Breast epithelium (tissue), 4 donors: ENCODE measurements at places on chromosomes 7 and 10. TPM values are rescaled to one million over a fixed set of nuclear protein-coding genes. Genes with fewer than 3 reads are reported as not detected.

GRCh38 chr7:106070201-106070551, 41.9 kb downstream of the SYPL1 start:
- H3K36me3 ChIP-seq, result no peaks in the 10 kb centered on the region
- no peak overlapping the region for H3K4me3 ChIP-seq
- DNase-seq, result peak; percentile 83
- H3K4me1 ChIP-seq, result no peaks in the 10 kb centered on the region

DNA sequence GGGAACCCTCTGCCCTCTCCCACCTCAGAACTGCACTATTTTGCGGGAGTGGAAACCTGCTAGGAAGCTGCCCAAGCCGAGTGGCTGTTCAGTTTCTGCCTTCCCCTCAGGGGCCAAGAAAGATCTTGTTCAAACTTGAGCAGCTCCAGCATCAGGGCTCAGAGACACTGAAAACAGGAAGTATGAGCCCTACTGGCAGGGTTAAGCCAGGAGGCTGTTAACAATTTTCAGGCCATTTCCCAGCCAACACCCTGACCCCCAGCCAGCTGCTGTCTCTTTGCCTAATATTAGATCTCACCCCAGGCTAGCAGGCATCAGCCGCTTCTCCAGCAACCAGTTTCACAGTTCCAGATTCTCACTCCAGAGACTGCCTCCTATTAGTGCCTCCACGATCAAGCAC, 9.2 kb downstream of the PLAU start:
- peak overlapping the region; percentile 74 for H3K27ac ChIP-seq
- no peaks in the 10 kb centered on the region for H3K27me3 ChIP-seq
- H3K36me3 ChIP-seq, result no peaks in the 10 kb centered on the region
- peak; percentile 78 for DNase-seq
- peak overlapping the region; percentile 7 for H3K4me3 ChIP-seq

DNA sequence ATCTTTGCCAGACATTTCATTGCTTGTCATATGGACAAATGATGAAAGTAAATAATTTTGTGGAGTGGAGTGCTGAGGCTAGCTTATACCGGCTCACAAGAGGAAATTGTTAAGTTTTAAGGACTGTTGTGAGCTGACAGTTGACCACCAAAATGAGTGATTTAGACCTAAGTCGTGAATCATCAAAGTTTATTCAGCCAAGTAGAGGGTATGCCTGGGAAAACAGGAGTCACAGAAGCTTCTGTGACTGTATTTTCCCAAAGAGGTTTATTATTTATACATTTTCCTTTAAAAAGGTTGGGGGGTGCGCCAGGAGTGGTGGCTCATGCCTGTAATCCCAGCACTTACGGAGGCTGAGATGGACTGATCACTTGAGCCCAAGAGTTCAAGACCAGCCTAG, 21.8 kb downstream of the MRPS24 start:
- H3K27ac ChIP-seq, result no peak overlapping the region
- H3K36me3 ChIP-seq, result no peaks in the 10 kb centered on the region
- no peaks in the 10 kb centered on the region for H3K4me1 ChIP-seq

DNA sequence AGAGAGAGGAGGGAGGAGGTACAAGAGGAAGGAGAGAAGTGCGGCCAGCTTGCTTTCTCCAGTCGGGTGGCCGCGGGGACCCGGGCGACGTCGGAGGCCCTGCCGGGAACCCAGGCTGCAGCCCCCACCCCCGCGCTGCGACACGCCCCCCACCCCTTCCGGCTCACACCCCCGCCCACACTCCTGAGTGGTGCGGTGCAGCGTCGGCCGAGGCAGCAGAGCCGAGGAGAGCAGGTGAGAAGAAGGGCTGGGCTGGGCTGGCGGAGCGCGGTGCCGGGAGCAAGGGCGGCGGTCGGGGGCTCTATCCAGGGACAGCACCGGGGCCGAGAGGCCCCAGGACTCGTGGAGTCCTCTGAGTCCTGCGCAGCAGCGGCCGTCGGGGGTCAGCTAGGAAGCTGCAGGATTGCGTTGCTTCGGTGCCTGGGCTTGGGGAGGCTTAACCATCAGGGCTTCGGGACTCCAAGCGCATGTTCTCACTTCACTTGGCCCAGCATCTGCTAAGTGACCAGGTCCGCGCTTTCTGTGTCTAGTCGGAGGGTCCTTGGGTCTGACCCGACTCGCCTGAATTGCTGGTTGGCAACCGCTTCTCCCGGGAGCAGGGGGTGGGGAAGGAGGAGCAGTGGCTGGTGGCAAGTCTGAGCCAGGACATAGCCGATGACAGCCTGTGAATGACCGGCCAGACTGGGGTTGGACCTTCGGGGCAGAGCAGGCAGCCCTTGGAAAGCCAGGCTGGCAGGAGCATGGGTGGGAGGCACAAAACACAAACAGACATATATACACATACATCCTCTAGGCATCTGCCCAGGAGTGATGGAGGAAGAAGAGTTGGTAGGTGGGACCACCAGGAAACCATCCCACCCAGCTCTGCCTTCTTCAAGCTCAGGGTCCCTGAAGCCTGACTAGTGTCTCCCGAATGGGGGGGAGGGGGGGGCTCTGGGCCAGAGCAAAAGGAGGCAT, 683 bp downstream of the CHAT start:
- H3K27me3 ChIP-seq, result peaks cover 2% of the 10 kb centered on the region
- H3K4me1 ChIP-seq, result peaks cover 2% of the 10 kb centered on the region
- H3K36me3 ChIP-seq, result no peaks in the 10 kb centered on the region
- H3K27ac ChIP-seq, result no peak overlapping the region
- no peak for DNase-seq

Gene FAM204A
- total RNA-seq, result 71.4 TPM

Gene TDRD1
- 0.33 TPM for total RNA-seq

Gene HECW1
- 0.48 TPM for total RNA-seq

DNA sequence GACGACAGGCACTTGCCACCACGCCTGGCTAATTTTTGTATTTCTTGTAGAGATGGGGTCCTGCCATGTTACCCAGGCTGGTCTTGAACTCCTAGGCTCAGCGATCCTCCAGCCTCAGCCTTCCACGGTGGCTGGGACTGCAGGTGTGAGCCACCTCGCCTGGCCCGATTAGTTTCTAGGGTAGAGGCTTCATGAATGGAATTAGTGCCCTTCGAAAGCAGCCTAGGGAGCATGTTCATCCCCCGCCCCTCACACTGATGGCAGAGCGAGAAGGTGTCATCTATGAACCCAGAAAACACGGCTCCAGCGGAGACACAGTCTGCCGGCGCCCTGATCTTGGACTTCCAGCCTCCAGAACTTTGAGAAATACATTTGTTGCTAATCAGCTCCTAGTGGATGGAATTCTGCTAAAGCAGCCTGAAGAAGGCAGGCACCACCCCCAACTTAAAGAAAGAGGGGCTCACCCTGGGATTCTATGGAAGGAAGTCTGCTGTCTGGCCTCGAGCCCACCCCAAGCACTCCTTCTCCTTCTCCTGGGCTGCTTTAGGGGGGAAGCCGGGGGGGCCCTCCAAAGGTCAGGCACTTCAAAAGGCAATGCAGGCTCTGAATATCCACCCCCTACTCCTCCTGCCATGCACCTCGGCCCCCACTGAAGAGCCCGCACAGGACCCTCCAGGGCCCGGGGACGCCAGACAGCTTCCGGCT, 10.1 kb downstream of the PDGFA start:
- H3K27ac ChIP-seq, result peak overlapping the region; percentile 29
- no peaks in the 10 kb centered on the region for H3K27me3 ChIP-seq

GRCh38 chr10:73768881-73769280, 13.0 kb upstream of the CHCHD1 start:
- no peak overlapping the region for H3K27ac ChIP-seq
- H3K4me3 ChIP-seq, result no peak overlapping the region
- H3K4me1 ChIP-seq, result peaks cover 13% of the 10 kb centered on the region
- DNase-seq, result no peak
- H3K27me3 ChIP-seq, result no peaks in the 10 kb centered on the region

DNA sequence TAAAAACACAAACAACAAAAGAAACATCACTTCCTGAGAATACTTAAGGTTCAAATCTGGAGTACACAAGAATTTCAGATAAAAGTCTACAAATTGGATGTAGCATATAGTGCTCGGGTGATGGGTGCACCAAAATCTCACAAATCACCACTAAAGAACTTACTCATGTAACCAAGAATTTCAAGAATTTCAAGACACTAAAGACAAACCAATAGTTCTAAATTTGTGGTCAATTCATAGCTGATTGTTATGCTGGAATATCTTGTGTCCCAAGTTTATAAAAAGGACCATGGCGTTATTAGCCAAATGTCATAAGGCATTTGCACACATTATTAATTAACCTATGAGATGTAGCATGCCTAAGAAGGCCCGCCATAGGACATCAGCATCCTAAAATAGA, 1204.1 kb upstream of the AUTS2 start:
- no peak overlapping the region for H3K4me3 ChIP-seq
- no peaks in the 10 kb centered on the region for H3K4me1 ChIP-seq
- H3K27me3 ChIP-seq, result no peaks in the 10 kb centered on the region
- no peak overlapping the region for H3K27ac ChIP-seq
- DNase-seq, result no peak
- H3K36me3 ChIP-seq, result no peaks in the 10 kb centered on the region

DNA sequence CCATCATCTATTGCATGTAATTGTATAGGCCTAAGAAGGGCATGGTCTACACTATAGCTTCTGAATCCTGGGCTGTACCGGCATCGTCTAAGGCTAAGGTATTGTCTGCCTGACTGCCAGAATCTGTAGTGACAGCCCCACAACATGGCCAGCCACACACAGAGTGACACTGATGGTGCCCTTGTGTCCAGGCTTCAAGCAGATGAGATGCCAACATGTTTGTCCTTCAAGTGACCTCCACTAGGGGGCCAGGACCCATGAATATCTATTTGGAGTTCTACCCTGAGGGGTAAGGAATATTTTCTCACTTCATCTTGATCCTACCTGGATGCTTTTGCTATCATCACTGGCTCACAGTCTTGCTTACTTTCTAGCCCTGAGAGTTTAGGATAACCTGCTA, 1.5 kb downstream of the CYP3A7 start:
- H3K27ac ChIP-seq, result no peak overlapping the region
- no peak for DNase-seq
- H3K4me3 ChIP-seq, result no peak overlapping the region
- no peaks in the 10 kb centered on the region for H3K36me3 ChIP-seq

Gene GDF10
- 2.0 TPM for total RNA-seq

Gene IFIT1B
- total RNA-seq, result not detected

- no peak for DNase-seq
- H3K27me3 ChIP-seq, result no peaks in the 10 kb centered on the region
- no peaks in the 10 kb centered on the region for H3K4me1 ChIP-seq
- no peak overlapping the region for H3K4me3 ChIP-seq
Measured at GRCh38 chr10:44362866-44363711, 21.8 kb downstream of the CXCL12 start.

- H3K4me3 ChIP-seq, result peak overlapping the region; percentile 70
- no peaks in the 10 kb centered on the region for H3K36me3 ChIP-seq
- DNase-seq, result no peak
- peak overlapping the region; percentile 63 for H3K27ac ChIP-seq
- H3K27me3 ChIP-seq, result no peaks in the 10 kb centered on the region
- peaks cover 4% of the 10 kb centered on the region for H3K4me1 ChIP-seq
Measured at GRCh38 chr10:15084502-15084922, 4.1 kb downstream of the ACBD7 start.

DNA sequence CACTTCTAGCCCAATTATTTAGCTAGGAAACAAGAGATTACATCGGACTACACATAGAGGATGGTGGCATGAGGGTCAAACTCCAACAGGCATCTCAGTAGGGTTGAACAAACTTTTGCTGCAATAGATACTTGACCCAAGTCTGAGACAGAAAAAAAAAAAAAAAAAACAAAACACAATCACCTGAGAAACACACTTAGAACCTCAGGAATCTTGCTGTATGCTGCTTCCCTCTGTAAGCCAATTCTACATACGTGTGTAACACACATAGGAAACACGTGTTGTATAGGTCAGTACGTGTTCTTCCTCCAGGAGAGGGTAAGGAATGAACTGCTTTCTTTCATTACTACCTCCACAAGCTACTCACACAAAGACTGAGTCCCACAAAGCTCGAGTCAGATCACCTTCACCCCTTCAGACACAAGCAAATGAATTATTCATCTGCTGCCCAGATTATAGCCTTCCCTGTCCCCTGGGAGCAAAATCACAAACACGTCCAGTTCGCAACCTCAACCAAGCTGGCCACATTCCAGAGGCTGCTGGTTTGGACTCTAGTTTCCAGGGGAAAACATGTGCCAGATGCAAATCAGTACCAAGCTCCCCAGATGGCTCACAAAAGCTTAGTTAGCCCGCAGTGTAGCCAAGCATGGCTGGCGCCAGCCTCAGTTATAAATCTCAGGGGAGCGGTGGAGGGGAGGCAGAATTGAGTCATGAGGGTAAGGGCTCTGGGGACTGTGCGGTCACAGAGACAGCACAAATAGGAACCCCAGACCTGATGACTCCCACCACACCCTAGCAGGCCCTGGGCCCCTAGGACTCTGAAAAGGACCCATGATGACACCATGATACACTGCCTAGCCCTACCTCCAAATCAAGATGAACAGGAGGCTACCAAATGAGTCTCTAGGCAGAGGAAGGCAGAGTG, 15.1 kb downstream of the PSAP start:
- H3K36me3 ChIP-seq, result no peaks in the 10 kb centered on the region
- H3K27ac ChIP-seq, result peak overlapping the region; percentile 64
- peak overlapping the region; percentile 8 for H3K4me3 ChIP-seq

Gene VWA2
- 18.7 TPM for total RNA-seq

Gene IQCE
- total RNA-seq, result 22.7 TPM

Gene CTAGE4
- 0.80 TPM for total RNA-seq

GRCh38 chr7:46032942-46033341, 111.9 kb upstream of the IGFBP3 start:
- no peak overlapping the region for H3K27ac ChIP-seq
- no peaks in the 10 kb centered on the region for H3K36me3 ChIP-seq
- no peaks in the 10 kb centered on the region for H3K27me3 ChIP-seq
- no peak overlapping the region for H3K4me3 ChIP-seq
- no peak for DNase-seq

GRCh38 chr7:74657692-74658177, at the start of gene GTF2I:
Gene GTF2I (plus strand): TSS chr7:74657718. CDS start chr7:74689129, 31,411 bp downstream.
- H3K27ac ChIP-seq, result peak within 1 kb of the TSS; percentile 98
- peak; percentile 42 for DNase-seq
- H3K27me3 ChIP-seq, result no peaks in the 10 kb centered on the region
- peak within 1 kb of the TSS; percentile 100 for H3K4me3 ChIP-seq
- no peaks in the 10 kb centered on the region for H3K36me3 ChIP-seq
- no peaks in the 10 kb centered on the region for H3K4me1 ChIP-seq

DNA sequence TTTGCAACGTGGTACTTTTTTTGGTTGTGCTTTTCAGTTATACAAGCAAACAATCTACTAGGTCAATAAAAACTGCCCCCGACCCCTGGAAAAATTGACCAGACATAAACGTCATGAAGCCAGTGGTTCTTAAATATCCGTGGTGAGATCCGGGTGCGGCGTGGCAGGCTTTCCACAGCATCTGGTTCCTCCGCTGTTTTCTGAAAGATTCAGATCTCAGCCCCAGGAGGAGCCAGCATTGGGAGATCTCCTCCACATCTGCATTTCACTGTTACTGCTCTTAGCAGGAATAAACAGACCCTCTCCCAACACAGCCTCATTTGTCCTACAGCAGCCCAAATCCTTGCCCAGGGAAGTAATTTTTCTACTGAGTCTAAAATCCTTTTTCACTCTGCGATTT, 664.3 kb upstream of the FOXK1 start:
- no peaks in the 10 kb centered on the region for H3K4me1 ChIP-seq
- DNase-seq, result no peak
- H3K27ac ChIP-seq, result no peak overlapping the region
- no peaks in the 10 kb centered on the region for H3K36me3 ChIP-seq

GRCh38 chr10:12549297-12549696, 199.9 kb downstream of the CAMK1D start:
- no peak overlapping the region for H3K4me3 ChIP-seq
- H3K27me3 ChIP-seq, result no peaks in the 10 kb centered on the region
- no peaks in the 10 kb centered on the region for H3K4me1 ChIP-seq
- H3K36me3 ChIP-seq, result no peaks in the 10 kb centered on the region
